NCI-H187 (cell line): ENCODE measurements at places on chromosomes 3 and 15.

DNA sequence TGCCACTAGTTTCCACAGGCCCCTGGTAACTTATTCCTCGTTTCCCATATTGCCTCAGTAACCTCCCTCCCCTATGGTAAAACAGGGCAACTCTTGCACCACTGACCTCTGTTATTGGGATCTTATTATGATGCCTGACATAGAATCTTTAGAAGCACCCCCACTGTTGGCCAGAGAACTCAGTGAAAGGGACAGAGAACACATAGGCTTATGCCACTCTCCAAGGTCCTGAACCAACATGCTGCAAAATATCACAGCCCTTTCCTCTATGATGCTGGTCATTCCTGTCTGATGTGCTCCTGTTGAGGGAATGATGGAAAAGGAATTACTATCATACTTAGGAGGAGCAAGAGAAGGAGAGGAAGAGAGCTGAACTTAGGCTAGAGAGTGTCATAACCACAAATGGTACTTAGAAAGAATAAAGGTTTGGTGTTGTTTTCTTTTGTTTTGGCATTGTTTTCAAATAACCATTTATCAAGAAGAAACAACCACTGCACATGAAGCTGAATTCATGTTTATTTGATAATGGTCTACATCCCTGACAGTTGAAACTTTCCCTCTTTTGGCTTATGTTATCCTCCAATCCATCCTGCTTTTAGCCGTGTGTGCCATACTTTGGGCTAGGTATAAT lies 330.2 kb downstream of the EPHB1 start:
- no peak for DNase-seq

- no peak for DNase-seq
These were observed 113.3 kb downstream of the IQSEC1 start for GRCh38 chr3:12959838-12960378.

GRCh38 chr15:73872346-73872745 lies 1.0 kb upstream of the TBC1D21 start:
- no peak for DNase-seq

- DNase-seq: no peak
These were observed 356.0 kb downstream of the ZPLD1 start for GRCh38 chr3:102790747-102791325.

GRCh38 chr3:6518709-6519345 lies 342.1 kb upstream of the GRM7 start:
- no peak for DNase-seq

DNA sequence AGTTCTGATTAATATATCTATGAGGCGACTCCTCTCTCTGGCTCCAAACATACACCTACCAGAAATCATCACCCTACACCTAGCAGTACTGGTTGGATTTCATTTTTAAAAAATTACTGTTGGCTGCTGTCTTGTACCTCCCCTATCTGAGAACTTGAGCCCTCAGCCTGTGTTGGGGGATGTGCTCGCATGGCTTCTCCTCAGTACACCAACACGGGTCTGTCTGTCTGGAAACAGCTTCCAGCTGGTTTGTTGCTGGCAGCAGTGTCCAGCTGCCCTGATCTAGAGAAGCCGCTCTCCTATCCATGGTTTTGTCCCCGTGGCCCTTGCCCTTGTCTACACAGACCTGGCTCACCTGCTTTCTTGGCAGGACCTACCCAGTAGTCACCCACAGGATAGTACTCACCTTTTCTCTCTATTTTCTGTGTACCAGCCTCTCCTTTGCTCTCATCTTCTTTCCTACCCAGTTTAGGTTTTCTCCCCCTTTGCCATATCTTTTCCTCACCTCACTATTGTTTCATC lies 43.2 kb upstream of the NEDD4 start:
- DNase-seq: no peak
